NK-92 treated with Interleukin-12 subunit alpha and Interleukin-12 subunit beta, amount 100 ng/mL, for 24 hours (cell line): ENCODE measurements at places on chromosomes 16 and 17.

GRCh38 chr17:78351449-78352006 lies 8.3 kb downstream of the SOCS3 start:
- DNase-seq, result no peak

GRCh38 chr17:73976676-73977521 lies 226.6 kb upstream of the RPL38 start:
- no peak for DNase-seq

DNA sequence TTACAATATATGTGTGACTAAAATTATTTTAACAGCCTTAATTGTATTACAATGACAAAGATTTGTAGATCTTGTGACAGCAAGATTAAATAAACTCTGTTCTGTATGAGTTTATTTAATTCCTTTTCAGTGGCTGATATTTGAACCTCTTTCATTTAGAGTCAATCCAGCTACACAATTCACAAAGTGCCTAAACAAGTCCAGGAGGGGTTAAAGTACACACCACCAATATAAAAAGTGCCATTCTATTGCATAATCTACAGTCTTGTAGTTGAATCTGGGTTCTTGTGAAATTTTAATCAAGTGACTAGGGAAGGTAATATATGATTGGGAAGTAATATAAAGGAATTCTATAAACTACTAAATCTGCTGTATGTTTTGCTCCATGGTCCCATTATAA lies 3.9 kb upstream of the NFAT5 start:
- no peak for DNase-seq

DNA sequence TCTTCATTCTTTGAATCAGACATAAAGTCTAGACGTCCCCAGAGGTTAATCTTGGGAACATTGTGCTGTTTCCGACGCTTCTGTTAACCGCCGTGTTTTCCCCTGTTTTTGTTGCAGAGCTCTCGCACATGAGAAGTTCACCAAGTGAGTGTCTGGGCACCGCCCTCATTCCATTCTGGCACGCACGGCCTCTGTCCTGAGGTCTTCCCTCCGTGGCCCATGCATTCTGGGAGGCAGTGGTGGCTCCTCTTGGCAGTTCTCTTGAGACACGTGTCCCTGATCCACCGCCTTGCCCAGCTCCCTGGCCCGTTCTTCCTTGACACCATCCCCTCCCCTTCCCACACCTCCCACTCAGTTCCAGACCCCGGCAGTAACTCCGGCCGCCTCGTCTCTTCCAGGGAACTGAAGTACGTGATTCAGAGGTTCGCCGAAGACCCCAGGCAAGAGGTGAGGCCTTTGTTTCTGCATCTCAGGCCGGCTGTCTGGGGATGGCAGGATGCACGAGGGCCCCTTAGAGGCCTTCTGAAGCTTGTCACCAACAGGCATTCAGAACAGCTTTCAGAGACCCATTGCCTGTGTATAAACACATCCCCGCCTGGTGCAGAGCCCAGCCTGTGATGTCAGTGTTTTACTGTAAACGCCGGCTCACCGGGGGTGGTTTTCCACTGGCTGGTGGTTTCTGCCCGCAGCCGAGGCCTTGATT lies 85.9 kb upstream of the PLCG2 start:
- DNase-seq, result no peak

DNA sequence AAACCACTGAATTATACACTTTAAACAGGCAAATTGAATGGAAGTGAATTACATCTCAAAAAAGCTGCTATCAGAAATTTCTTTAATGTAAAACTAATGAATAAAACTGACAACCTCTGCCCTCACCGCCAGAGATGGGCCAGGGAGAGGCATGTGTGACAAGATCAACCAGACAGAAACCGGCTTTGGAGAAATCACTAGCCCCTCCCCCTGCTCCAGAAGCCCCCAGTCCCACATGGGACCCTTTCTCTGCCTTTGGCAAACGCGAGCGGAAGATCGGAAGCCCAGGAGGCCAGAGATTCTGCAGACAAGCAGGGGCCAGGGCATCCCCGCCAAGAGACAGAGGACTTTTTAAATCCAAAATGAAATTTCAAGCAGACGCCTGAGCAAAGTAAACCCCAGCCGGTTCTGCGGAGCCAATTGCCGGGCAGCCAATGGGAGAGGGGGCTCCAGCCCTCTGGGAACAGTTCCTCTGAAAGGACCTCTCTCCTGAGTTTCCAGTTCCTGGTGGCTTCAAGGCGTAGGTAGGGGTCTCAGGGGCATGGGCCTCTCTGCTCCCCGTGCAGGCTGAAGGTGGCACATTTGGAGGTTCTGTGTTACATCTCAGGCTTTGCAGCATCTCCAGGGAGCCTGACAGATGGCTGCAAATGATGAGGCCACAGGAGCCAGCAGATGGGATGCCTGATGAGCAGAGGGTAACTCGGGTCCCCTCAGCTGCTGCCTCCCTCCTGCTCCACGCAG lies 118.1 kb downstream of the GSG1L start:
- no peak for DNase-seq

- DNase-seq, result no peak
These were observed 1.3 kb downstream of the CDRT4 start for GRCh38 chr17:15466131-15466530.

GRCh38 chr16:20727181-20727580 lies 14.4 kb downstream of the THUMPD1 start:
- DNase-seq, result no peak

GRCh38 chr17:67624886-67625656 lies 92.7 kb upstream of the NOL11 start:
- DNase-seq, result no peak

DNA sequence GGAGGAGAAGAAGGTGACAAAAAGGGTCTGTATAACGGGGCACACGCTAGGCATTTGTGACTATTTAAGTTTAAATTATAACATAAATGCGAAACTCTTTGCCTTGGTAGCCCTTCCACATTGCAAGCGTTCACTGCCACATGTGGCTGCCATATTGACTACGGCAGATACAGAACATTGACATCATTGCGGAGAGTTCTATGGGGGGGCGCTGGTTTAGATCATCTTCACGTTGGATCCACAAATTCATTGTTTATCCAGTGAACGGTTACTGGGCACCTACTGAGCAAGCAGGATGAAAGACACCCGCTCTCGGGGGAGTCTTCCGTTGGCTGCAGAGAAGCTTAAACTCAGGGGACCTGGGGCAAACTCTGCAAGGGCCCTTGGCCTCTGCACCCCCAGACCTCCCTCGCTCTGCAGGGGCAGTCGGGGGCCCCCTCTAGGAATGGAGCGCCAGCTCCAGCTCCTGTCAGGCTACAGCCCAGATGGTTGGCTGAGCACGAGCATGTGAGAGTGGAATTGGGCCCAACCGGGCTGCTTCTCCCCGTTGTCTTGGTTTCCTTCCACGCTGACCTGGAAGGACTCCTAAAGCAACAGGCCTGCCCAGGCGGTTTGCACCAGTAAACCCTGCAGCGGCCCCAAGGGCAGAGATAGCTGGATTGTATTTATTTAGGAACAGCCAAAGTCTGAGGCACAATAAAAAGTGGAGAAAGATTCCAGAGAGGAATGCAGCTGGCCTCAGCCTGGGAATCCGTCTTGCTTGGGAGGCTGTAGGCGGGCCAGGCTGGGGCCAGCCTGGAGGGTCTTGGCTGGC lies 172.2 kb downstream of the SEC14L1 start:
- no peak for DNase-seq

DNA sequence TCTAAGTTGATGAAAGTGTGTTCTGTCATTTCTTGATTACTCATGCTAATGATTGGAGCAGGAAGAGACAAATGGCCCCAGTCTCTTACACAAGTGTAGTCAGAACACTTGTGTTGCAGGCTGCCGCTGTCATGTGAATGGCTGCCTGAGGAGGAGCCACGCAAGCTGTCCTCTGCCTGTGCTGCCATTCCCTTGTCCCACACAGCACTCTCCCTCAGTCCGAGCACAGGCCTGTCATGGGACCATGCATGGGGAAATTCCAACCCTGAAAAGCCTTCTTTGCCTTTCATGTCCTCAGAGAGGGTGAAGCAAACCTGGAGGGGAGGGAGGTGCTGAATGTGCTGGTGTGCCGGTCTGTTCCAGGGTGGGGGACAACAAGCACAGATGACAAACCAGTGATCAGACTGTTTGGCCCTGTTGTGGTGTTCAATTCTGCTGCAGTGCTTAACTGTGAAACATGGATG lies 109.4 kb downstream of the MRTFB start:
- no peak for DNase-seq

- no peak for DNase-seq
These were observed 17.2 kb downstream of the SNTB2 start for GRCh38 chr16:69204172-69204571.

- no peak for DNase-seq
These were observed 1.5 kb upstream of the KRTAP3-1 start for GRCh38 chr17:41010441-41010840.

GRCh38 chr17:67260170-67260987 lies 15.4 kb upstream of the HELZ start:
- DNase-seq, result no peak

DNA sequence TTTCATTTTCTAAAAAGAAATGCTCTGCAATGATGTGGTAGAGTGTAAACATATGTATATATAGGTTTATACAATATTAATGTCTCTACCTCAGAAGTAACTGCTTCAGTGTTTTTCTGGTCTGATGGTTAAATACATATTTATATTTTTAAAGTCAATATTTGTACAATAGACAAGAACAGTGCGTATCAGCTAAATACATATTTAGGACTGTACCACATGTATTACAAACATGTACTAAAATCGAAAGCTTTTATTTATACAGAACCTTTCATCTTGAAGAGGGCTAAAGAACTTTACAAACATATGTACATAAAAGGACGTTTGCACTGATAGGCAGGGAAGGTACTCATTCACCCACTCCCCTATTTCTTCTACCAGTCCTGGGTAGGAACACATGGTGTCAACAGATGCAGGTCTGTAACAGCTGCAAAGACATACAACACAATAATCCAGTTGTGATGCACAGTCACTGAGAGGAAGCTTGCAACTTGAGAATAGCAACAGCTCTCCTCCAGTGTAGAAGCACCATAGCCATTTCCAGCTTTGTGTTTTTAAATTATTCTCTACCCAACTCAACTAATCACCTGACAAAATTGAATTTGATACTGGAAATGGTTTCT lies 206.9 kb upstream of the C17orf78 start:
- DNase-seq, result no peak

GRCh38 chr17:61139219-61139618 lies 260.4 kb upstream of the TBX2 start:
- DNase-seq, result peak; percentile 23

DNA sequence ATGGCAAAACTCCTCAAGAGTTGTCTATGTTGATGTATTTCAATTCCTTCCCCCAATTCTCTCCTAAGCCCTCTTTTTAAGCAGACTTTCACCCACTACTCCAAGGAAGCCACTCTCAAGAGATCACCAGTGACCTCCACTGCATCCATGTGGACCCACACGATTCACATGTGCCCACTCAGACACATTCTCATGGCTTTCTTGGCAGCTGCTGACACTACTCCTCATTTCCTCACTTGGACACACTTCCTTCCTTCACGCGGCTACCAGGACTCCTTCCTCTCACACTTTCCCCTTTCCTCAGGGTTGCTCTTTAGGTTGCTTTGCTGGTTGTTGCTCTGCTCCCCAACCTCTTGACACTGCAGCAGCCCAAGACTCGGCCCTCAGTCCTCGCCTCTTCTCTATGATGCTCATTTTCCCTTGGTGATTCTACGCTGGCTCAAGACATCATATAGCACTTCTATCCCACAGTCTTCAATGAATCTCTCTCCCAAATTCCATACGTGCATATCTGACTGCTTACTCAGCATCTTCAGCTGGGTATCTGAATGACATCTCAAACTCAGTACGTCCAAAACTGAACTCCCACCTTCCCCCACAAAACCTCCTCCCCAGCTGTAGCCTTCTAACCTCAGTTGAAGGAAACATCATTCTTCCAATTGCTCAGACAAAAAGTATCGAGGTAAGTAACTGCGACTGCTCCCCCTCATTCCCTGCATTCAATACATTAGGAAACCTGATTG lies 28.2 kb downstream of the HELZ start:
- DNase-seq, result no peak

DNA sequence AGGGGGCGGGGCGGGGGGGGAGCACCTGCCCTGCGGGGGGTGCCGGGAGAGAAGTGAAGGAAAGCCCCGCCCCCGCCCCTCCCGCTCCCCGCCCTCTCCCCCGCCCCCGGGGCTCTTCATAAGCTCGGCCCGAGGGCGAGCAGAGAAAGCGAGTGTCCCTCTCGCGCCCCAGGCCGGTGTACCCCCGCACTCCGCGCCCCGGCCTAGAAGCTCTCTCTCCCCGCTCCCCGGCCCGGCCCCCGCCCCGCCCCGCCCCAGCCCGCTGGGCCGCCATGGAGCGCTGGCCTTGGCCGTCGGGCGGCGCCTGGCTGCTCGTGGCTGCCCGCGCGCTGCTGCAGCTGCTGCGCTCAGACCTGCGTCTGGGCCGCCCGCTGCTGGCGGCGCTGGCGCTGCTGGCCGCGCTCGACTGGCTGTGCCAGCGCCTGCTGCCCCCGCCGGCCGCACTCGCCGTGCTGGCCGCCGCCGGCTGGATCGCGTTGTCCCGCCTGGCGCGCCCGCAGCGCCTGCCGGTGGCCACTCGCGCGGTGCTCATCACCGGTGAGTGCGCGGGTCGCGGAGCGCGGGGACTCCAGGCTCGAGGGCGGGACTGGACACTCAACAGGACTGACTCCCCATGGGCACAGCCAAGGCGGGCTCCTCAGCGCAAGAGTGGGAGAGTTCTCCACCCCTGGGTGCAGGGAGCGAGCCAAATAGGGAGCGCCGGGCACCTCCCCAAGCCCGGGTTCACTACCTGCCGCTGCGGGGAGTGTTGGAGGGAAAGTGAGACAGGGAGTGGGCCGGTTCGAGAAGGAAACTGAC lies at the start of gene HSD11B2:
TSS of gene HSD11B2 (plus strand) at position 145 of the 798 bp plus-strand sequence. CDS start at position 273, 128 bp downstream.
- DNase-seq, result no peak

GRCh38 chr16:80317599-80318037 lies 223.2 kb upstream of the DYNLRB2 start:
- no peak for DNase-seq

GRCh38 chr17:65556910-65557348 lies 4.5 kb downstream of the AXIN2 start:
- DNase-seq, result no peak

DNA sequence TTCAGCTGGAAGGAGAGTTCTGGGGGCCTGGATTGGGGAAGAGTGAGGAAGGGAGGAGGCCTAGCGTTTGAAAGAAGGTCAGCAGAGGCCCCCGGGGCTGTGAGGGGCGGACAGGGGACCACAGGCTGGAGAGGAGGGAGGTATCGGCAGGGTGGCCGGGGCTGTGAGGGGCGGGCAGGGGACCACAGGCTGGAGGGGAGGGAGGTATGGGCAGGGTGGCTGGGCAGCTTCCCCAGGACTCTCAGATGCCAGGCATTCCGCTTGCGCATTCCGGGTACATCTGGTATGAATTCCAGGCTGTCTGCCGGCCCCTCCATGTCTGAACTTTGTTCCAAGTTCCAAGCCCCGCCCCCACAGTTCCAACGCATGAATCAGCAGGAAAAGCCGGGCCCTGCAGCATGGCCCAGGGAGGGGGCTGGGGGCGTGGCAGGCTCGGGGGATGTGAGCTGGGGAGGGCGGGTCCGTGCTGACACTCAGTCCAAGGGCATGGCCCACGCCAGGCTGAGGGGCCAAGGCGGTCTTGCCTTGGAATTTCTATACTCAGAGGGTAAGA lies 4.3 kb upstream of the TLCD2 start:
- DNase-seq, result no peak

GRCh38 chr17:6498901-6499540 lies 54.8 kb downstream of the PIMREG start:
- no peak for DNase-seq

GRCh38 chr17:77410470-77410869 lies 269.7 kb downstream of the SEC14L1 start:
- DNase-seq, result no peak

GRCh38 chr16:70706948-70707465 lies 21.2 kb upstream of the MTSS2 start:
- no peak for DNase-seq

- no peak for DNase-seq
These were observed 29.5 kb downstream of the MBTD1 start for GRCh38 chr17:51230306-51230705.
